GM23338 (cell line): ENCODE measurements at places on chromosomes 12 and 14. TPM values are rescaled to one million over a fixed set of nuclear protein-coding genes. Genes with fewer than 3 reads are reported as not detected.

- no peak overlapping the region for H3K27ac ChIP-seq
- H3K27me3 ChIP-seq = no peaks in the 10 kb centered on the region
- H3K36me3 ChIP-seq = no peaks in the 10 kb centered on the region
- no peaks in the 10 kb centered on the region for H3K4me1 ChIP-seq
- no peak overlapping the region for H3K4me3 ChIP-seq
- peak; percentile 46 for DNase-seq
Observed at GRCh38 chr14:102262929-102263462, 42.0 kb downstream of the MOK start.

DNA sequence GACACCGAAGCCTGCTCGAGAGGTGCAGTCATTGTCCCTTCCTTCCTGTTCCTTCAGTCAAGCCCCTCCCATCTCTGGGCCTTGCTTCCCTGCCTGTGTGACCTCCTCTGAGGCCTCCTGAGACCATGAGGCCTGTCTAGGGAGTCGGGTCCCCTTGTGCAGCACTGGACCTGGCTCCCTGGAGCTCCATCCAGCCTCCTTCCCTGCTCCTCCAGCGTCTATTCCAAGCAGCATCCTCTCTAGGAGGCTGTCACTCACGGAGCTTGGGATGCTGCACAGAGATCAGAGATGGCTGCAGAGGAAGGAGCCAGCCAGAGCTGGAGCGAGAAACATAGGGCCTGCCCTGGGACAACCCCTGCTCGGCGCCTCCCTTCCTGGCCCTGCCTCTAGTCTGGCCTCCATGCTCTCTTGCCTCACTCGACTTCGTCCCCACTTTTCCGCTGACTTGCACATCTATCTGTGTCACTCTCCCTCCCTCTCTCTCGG is 142.7 kb downstream of the BCL11B start:
- no peaks in the 10 kb centered on the region for H3K27me3 ChIP-seq
- H3K27ac ChIP-seq = no peak overlapping the region
- no peak for DNase-seq
- no peak overlapping the region for H3K4me3 ChIP-seq
- H3K36me3 ChIP-seq = no peaks in the 10 kb centered on the region

The ANO2 gene
- total RNA-seq = 3.3 and 4.6 TPM in 2 replicates

- no peak overlapping the region for H3K4me3 ChIP-seq
- DNase-seq = no peak
- no peak overlapping the region for H3K27ac ChIP-seq
- H3K4me1 ChIP-seq = no peaks in the 10 kb centered on the region
- peaks cover 26% of the 10 kb centered on the region; the same call in 1 of the 2 replicates for H3K36me3 ChIP-seq
- no peaks in the 10 kb centered on the region for H3K27me3 ChIP-seq
Observed at GRCh38 chr12:57195611-57196371, 20.8 kb upstream of the NXPH4 start.

GRCh38 chr12:15800278-15800677 is 11.1 kb upstream of the EPS8 start:
- no peak for DNase-seq
- H3K4me1 ChIP-seq = no peaks in the 10 kb centered on the region; the same call in 1 of the 2 replicates
- H3K27me3 ChIP-seq = no peaks in the 10 kb centered on the region
- H3K27ac ChIP-seq = no peak overlapping the region
- no peak overlapping the region for H3K4me3 ChIP-seq

The MUCL1 gene
- total RNA-seq = not detected in 2 replicates

DNA sequence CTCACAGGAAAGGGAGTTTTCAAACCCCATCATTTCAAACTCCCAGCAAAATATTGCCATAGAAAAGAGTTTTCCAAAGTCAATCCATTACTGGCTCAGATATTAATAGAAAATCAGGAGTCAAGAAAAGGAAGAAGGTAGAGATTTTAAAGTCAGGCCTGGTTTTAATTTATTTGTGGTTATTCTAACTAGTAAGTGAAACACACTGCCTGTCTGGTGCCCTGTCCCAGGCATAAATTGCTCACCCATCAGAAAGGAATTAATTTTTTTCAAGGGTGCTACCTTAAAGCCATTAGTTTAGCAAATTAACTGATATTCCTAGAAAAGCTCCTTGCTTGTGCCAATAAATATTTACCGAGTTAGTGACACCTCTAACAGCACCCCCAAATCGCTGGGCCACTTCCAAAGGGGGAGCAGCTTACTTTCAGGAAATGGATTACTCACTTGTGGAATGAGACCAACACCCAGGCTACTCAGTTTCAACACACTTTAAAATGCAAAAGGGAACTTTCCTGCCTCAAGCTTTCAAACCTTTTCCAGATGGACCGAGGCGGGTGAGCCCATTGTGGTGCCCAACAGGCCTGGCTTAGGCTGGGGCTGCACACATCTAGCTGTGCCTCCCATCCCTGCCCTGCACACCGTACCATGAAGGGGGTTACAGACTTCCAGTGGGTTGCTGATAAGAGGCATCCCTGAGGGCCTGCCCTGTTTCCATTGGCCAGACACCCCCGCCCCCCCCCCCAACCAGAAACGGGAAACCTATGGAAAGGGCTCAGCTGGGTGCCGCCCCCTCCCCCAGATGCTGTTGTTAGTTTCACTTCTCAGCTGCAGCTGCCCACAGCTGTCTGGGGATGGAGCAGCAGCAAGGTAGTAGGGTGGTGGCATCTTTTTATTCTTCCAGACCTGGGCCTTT is 117.2 kb downstream of the SAMD4A start:
- H3K27me3 ChIP-seq = no peaks in the 10 kb centered on the region
- no peaks in the 10 kb centered on the region for H3K36me3 ChIP-seq
- DNase-seq = peak; percentile 77
- peak overlapping the region; percentile 82 for H3K27ac ChIP-seq
- H3K4me3 ChIP-seq = peak overlapping the region; percentile 29; the same call in 1 of the 2 replicates

DNA sequence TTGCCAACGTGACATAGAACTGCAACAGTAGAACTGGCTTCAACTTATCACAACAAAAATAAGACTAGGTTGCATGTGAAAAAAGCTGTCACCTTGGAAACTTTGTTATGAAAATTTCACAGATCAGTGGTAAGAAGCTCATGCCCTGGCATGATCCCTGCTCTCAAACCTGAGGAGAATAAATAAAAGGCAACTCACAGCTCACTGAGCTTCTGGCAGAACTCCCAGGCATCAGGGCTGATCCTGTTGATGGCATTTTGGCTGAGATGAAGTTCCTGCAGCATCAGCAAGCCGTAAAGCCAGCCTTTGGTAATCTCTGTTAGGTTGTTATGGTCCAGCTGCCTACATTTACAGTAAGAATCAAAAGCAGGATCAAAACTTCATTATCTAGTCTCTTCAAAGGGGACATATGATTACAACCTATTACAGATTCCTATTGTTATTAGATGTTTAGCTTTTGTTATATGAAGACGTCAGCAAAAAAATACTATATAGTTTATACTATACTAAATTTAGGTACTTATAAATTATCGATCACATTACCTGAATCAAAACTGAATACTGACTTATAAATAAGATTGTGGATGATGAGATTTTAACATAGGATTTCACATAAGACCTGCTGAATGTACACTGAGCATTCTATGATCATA is 32.0 kb downstream of the LRIG3 start:
- no peak overlapping the region for H3K4me3 ChIP-seq
- H3K4me1 ChIP-seq = peaks cover 13% of the 10 kb centered on the region
- peaks cover 41% of the 10 kb centered on the region for H3K27me3 ChIP-seq
- no peaks in the 10 kb centered on the region for H3K36me3 ChIP-seq

The CNTN1 gene
- 26.5 and 27.0 TPM in 2 replicates for total RNA-seq

DNA sequence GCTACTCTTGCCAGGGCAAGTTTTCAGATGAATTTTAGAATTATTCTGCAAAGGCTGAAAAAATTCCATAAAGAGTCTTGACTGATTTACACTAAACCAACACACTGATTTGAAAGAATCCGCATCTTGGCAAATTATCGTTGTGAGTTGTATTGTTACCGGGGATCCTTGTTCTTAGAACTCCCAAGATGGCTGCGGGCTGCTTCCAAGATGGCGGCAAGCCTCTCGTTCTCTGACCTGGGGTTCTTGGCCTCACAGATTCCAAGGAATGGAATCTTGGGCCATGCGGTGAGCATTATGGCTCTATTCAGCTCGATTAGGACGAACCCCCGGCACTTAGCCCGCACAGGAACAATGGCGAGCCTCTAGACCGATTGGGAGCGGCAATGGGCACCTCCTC is 132.5 kb downstream of the ZNF664 start:
- H3K27ac ChIP-seq = no peak overlapping the region
- H3K4me1 ChIP-seq = peaks cover 6% of the 10 kb centered on the region
- H3K27me3 ChIP-seq = no peaks in the 10 kb centered on the region

DNA sequence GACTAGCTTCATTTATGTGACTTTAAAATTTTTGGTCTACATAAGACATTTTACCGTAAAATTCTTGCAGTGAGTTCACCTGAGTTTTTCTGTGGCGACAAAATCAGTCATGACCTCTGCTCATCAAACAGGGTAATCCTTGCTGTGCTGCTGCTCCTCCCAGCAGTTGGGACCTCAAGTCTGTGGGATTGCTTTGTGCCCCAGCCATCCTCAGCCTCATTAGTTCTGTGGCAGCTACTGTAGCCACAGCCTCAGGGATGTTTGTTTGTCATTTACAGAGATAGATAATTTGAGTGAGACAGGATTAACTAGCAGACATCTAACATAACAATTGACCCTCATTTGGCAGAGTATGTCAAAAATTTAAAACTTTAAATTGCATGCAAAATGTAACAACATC is 357.0 kb downstream of the PCNX1 start:
- H3K36me3 ChIP-seq = no peaks in the 10 kb centered on the region
- no peaks in the 10 kb centered on the region for H3K27me3 ChIP-seq
- no peaks in the 10 kb centered on the region for H3K4me1 ChIP-seq
- H3K4me3 ChIP-seq = no peak overlapping the region
- no peak overlapping the region for H3K27ac ChIP-seq

The RNF212B gene
- not detected in 2 replicates for total RNA-seq

The ENO2 gene
- 50.8 and 53.5 TPM in 2 replicates for total RNA-seq

GRCh38 chr12:104975587-104976343 is 10.4 kb upstream of the NOPCHAP1 start:
- H3K27ac ChIP-seq = no peak overlapping the region
- H3K4me3 ChIP-seq = no peak overlapping the region
- H3K27me3 ChIP-seq = no peaks in the 10 kb centered on the region
- DNase-seq = no peak
- no peaks in the 10 kb centered on the region for H3K36me3 ChIP-seq

DNA sequence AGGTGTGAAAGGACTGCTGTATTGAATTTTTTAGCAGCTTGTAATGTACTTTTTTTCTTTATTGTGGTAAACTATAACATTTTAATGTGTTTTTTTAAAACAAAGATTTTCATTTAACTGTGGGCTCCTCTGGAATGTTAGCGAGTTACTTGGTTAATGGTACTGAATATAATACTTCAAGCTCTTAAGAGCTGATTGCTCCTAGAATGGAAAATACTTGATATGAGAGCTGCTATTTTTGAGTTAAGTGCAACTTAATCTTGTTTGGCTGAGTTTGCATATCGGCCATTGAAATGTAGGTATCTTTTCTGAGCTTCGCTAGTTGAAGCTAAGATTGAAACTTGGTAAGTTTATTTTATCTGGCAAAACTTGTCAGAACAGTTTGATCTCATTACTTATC is 7.4 kb downstream of the TMBIM6 start:
- H3K27me3 ChIP-seq = no peaks in the 10 kb centered on the region
- no peak overlapping the region for H3K4me3 ChIP-seq
- H3K27ac ChIP-seq = no peak overlapping the region

DNA sequence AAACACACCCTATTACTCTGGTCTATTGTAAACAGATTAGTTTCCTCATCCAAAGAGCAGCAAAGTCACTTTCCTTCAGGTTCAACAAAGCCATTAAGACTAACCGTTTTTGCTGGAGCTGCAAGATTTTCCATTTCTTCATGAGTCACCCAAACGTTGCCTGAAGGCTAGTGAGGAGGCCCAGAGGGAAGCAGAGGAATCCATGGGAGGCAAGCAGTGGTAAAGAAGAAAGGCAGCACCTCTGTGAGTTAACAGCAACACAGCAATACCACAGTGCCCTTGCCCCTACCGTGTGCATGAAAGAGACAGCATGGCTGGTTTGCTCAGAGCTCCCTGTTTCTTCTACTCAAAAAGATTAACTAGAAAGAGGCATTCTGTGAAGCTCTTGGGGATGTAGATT is 206.3 kb downstream of the ACSS3 start:
- H3K27me3 ChIP-seq = no peaks in the 10 kb centered on the region
- H3K27ac ChIP-seq = no peak overlapping the region
- H3K4me1 ChIP-seq = 0 out of 2 replicates have a peak, but pooled peaks cover 4% of the 10 kb centered on the region
- peak; percentile 28 for DNase-seq

- no peaks in the 10 kb centered on the region for H3K4me1 ChIP-seq
- H3K36me3 ChIP-seq = no peaks in the 10 kb centered on the region
- H3K4me3 ChIP-seq = no peak overlapping the region
Observed at GRCh38 chr12:44021471-44021971, 185.6 kb downstream of the TMEM117 start.

- H3K4me3 ChIP-seq = no peak overlapping the region
- peaks cover 18% of the 10 kb centered on the region for H3K4me1 ChIP-seq
- DNase-seq = peak; percentile 87
- H3K36me3 ChIP-seq = no peaks in the 10 kb centered on the region
Observed at GRCh38 chr14:77208291-77208978, 26.8 kb downstream of the TMEM63C start.

- no peaks in the 10 kb centered on the region for H3K4me1 ChIP-seq
- DNase-seq = no peak
- no peak overlapping the region for H3K27ac ChIP-seq
- H3K4me3 ChIP-seq = no peak overlapping the region
- no peaks in the 10 kb centered on the region for H3K27me3 ChIP-seq
Observed at GRCh38 chr14:96783915-96784224, 13.3 kb upstream of the VRK1 start.

The ASCL1 gene
- total RNA-seq = 0.78 TPM in 1 of 2 replicates, not detected in the other

DNA sequence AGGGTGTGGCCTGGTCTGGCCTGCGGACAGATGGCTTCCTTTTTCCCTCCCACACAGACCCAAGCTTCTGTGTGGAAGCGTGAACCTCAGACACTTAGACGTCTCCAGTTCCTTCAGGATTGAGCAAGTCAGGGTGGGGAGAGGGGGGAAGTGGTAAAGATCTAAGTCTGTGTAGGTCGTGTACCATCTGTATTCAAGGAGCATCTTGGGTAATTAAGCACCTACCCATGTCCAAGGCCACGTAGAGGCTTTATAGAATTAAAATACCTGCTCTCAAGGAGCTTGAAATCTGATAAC is 1.7 kb downstream of the AVIL start:
- DNase-seq = no peak
- no peak overlapping the region for H3K27ac ChIP-seq
- H3K27me3 ChIP-seq = no peaks in the 10 kb centered on the region
- H3K4me3 ChIP-seq = no peak overlapping the region
- no peaks in the 10 kb centered on the region for H3K36me3 ChIP-seq

GRCh38 chr12:22538311-22538710 is 6.0 kb downstream of the C2CD5 start:
- 0 out of 2 replicates have a peak, but pooled peaks cover 6% of the 10 kb centered on the region for H3K36me3 ChIP-seq
- no peak overlapping the region for H3K27ac ChIP-seq
- H3K27me3 ChIP-seq = no peaks in the 10 kb centered on the region
- no peak overlapping the region for H3K4me3 ChIP-seq
- H3K4me1 ChIP-seq = peaks cover 33% of the 10 kb centered on the region

GRCh38 chr14:33393895-33394368 is 455.3 kb downstream of the NPAS3 start:
- no peak for DNase-seq
- H3K27ac ChIP-seq = no peak overlapping the region
- H3K27me3 ChIP-seq = no peaks in the 10 kb centered on the region
- H3K4me1 ChIP-seq = no peaks in the 10 kb centered on the region
